ENCODE measurements at places on chromosomes 16 and 17.
A peak's percentile ranks its signal among the peaks of the same experiment; 100 is the strongest.

- DNase-seq: no peak
Measured at GRCh38 chr16:86011532-86011931, 112.6 kb downstream of the IRF8 start.

DNA sequence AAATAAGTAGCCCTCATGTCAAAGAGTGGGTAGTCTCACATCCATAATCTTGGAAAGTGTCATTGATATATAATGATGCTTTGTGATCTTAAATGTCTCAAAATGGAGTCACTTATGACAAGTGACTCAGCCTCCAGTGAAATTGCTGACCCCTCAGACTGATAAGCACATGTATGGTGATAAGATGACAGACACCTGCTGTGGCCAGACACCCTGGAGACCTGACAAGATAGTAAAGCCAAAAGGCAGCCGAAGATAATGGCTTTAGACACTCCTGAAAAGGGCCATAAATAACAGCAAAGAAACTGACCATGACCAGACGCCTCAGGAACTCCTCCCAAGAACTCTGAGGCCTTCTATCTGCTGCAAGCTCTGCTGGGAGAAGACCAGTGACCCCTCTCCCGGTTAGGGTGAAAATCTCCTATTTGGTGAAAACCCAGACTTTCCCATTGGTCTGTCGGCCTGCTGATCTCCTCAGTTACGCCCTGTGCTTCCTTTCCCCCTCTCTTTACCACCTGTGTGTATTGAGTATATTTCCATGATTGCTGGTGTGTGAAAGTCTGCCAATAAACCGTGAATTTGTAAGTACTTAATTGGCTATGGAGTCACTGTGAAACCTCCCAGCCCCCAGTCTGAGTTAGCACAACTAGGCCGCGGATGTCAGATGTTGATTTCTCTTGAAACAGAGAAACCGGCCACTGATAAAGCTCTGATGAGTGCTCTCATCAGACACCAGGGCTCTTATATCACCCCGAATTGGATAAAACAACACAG lies 226.7 kb upstream of the MYOCD start:
- DNase-seq: no peak

DNA sequence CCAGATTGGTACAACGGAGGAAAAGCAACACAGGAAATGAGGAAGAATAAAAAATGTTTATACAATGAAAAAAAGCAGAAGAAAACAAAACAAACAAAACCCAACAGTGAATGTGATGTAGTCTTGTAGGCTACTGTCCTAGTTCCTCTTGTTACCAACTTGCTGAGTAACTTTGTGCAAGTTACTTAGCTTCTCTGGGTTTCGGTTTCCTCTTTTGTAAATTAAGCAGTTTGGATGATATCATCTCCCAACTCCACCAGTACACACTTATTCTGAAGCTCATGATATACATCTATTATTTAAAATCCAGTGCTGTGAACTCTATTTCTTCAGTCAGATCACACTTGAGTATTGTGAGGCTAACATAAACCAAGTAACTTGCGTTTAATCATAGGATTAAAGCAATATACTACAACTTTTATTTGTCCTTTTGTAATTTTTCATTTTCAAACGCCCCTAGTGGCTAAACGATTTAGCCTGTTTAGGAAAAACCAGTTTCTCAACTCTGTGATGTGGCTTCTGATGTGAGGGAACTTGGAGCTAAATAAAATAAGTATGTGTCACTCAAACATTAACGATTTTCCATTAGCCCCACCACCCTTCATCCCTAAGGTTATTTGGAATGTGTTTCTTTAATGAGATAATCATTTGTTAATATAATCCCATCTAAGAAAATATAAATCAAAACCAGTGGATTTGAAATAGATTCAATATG lies 1.4 kb upstream of the UNK start:
- peak; percentile 48 for DNase-seq

DNA sequence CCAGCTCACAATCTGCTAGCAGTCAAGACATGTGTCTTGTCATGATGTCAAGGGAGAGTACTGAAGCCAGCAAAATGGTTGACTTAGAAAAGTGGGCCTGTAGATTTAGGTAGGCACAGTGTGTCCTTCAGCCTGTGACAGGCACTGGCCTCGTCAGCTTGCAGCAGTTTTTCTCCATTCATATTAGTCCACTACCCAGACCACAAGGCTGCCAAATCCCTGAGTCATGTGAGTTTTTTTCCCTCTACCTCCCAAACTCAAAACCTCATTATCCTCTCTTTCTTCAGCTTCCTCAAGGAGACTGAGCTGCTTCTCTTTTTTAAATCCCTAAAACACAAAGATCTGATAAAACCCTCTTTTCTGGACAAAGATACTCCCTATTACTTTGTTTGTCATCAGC lies 102.6 kb upstream of the HS3ST3A1 start:
- no peak for DNase-seq

- DNase-seq: no peak
Measured at GRCh38 chr17:63817736-63818385, 9.4 kb upstream of the PSMC5 start.

- no peak for DNase-seq
Measured at GRCh38 chr16:11141409-11142260, 114.4 kb downstream of the SOCS1 start.

DNA sequence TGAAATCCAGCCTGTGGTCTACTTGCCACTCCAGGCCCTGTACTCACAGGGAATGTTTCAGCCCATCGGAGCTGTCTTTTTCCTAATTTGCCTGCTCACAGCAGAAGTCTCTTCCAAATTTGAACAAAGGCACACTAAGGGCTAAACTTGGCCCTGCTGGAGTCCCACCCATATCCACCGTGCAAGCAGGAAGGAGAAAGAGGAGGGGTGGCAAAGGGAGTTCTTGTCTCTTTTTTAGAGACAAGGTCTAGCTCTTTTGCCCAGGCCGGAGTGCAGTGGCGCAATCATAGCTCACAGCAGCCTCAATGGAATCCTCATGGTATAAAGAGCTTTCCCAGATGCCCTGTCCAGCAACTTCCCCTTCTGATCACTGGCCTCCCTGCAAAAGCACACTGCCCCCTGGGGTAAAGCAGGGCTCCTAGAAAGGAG lies 2.7 kb upstream of the PRM1 start:
- DNase-seq: no peak

GRCh38 chr16:22360963-22361659 lies 13.3 kb downstream of the CDR2 start:
- DNase-seq: no peak

DNA sequence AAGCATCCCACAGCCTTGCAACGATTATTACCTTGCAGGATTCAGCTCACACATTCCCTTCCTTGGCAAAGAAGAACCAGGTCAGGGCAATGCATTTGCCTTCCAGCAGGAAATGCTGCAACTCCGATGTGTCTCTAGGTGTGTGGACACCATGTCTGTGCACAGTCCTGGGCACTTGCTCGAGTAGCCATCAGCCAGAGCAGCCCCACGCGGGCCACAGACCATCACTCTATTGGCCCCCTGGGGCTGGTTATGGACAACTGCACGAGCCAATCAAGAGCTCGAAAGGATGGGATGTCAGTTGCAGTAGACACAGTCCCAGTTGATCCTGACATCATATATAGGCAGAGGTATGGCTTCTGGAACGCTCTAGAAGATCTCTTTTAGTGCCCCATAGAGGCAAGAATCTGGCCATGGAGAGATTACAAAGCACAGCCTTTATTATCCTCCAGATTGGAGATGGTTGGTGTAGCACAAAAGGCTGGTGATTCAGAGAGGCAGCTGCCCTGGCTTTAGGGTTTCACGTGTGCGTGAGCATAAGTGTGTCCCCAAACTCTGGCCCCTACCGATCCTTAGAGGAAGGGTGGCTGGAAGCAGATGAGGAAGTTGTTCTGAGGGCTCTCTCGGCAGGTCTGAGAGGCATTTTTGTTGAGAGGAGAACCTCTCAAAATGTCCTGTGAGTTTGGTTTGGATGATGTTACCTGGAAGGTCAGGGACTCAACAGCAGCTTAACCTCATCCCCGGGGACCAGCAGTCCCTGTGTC lies 403.8 kb downstream of the SEC14L1 start:
- no peak for DNase-seq

- no peak for DNase-seq
Measured at GRCh38 chr17:30605027-30605426, 127.8 kb downstream of the GOSR1 start.
